Activated naive CD8-positive, alpha-beta T cell treated with anti-CD3 and anti-CD28 coated beads for 36 hours (primary cell): ENCODE measurements at places on chromosomes 5 and 9.

- no peak for DNase-seq
Observed at GRCh38 chr5:115372146-115372545, 75.7 kb upstream of the CCDC112 start.

GRCh38 chr9:116286297-116286696 lies 132.7 kb downstream of the PAPPA start:
- DNase-seq = no peak

- DNase-seq = no peak
Observed at GRCh38 chr5:84632418-84632817, 247.7 kb upstream of the EDIL3 start.

DNA sequence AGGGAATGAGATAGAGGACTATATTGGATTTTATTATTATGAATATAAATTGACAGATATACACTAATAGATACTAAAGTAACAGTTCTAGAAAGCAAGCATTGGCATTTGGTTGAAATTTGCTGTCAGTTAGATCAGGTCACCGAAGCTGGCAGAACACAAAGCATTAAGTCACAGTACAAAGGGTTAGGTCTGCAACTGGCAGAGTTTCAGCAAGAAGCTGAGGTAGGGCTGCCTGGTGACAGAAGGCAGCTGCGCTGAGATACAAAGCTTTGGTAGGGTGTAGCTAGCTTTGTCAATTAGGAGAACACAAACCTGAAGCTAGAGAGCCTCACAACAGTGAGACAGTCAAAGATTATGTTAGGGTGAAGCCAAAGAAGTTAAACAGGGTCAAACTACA lies 6.3 kb upstream of the CSNK1G3 start:
- no peak for DNase-seq

GRCh38 chr9:124366476-124367220 lies 48.6 kb downstream of the PSMB7 start:
- DNase-seq = no peak

DNA sequence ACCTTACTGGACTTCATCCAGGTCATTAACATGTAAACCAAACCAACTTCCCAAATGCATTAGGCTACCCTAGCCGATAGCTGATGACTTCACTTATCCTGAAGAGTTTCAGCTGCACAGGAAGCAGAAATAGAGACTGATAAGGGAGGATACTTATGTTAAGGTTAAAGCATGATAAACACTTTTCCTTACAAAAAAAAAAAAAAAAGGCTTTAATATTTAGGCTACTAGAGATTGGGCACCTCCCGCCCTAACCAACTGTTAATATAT lies 1.6 kb upstream of the MEF2C start:
- no peak for DNase-seq

- no peak for DNase-seq
Observed at GRCh38 chr5:117615226-117615625, 1040.6 kb upstream of the SEMA6A start.
